ENCODE measurements at places on chromosomes 11 and 22.
A peak's percentile ranks its signal among the peaks of the same experiment; 100 is the strongest.

DNA sequence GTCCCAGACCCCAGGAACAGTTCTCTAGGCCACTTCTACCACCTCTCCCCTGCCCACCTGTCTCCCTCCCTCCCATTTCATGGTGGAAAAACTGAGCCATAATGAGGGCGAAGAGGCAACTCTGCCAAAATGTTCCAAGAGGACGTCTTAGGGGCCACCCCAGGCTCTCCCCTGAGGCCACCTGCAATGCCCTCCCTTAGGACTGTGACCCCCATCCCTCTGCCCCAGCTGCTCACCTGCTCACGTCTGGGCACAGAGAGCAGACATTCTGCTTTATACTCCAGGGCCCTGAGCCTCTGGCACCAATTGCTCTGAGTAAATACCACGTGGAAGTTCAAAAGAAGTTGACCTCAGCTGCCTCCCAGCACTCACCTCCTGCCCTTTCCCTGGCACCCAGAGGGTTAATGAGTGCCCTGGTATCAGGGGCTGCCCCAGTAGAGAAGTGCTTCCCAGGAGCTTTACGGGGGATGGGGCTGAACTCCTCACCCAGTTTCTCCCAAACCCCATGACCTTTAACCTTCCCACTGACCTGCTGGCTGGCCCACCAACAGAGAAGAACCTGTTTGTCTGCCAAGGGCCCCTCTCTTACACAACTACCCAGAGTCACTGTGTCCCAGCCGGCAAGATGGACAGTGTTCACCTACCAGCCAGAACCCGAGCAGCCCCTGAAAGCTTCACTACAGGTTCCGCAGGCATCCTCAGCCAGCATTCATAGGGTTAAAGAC lies 627 bp upstream of the APOA5 start:
- no peak for DNase-seq

GRCh38 chr11:116122697-116123472 lies 618.7 kb upstream of the CADM1 start:
- DNase-seq, result no peak

GRCh38 chr22:21679383-21679782 lies 13.6 kb downstream of the PPIL2 start:
- no peak for DNase-seq

DNA sequence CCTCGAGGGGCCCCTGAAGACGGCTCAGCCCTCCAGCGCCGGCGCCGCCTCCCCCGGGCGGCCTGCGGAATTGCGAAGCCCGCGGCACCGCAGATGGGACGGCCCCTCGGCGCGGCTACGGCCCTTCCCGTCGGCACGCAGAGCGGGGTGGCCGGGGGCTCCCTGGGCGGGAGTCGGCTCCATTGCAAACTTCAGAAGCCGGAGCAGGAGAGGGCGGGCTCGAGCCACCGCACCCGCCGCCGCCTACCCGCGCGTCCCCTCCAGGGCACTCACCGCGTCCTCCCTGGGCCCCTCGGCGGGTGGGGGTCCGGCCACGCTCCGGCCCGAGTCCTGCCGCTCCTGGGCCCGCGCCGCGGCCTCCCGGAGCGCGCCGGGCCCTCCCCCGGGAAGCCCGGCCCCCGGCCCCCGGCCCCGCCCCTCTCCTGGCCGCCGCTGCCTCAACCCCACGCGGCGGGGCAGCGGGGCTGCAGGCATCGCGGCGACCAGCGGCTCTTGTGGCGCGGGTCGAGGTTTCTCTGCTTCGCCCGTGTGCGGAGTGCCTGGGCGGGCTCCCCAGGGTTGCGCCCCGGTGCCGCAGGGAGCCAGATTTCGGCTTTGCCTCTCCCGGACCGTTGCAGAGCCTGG lies at the start of gene PACSIN3:
TSS of gene PACSIN3 (minus strand) at position 359 of the 624 bp plus-strand sequence. CDS start 3,707 bp downstream, outside the sequence.
- no peak for DNase-seq

DNA sequence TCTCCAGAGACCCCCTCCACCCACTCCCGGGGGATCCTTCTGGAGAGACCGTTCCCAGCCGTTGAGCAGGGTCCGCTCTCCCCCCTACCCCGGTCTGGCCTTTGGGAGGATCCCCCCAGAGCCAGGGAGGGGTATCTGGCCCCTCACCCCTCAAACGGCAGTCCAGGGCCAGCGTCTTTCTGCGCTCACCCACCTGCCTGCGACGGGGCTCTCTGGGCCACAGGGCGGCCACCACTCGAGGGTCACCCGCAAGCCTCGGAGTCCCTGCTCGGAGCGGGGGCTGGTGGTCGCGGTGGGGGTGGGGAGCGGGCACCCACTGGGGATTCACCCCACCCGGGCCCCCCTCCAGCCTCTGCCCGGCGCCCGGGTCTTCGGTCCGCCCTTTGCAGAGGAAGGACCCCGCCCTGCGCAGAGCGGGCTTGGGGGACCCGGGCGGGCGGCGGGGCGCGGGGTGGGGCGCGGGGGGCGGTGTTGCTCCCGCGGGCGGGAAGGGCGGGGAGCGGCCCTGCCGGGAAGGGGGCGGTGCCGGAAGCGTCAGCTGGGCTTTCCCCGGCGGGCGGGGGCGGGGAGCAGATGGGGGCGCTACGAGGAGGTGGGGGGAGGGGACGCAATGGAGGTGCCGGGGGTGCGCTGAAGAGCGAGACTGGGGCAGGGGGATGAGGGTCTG lies 16.6 kb downstream of the CRELD2 start:
- no peak for DNase-seq

DNA sequence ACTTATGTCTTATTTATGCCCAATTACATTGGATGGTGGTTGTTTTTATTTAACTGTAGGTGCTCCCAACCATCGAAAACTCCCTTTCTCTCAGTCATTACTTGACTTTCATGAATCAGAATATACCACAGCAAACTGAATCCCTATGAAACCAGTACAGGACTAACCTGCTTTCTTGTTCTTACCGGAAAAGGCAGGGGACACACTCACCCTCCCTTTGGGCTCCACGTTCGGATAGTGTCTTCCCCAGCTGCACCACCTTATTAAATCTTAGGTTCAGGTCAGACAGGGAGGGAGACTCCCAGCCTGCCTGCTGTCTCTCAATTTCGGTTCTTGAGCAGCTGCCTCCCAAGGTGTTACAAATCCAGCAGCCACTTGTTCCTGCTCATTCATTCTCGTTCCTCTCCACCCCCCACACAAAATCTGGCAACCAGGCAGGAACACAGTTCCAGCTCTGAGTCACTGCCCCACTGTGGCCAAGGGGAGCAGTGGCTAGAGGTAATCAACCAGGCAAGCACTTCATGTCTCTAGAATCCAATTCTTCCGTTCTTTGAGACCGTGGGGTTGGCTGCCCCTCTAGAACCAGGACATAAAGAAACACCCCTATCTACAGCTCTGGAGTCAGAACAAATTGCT lies 133.0 kb downstream of the PLEKHA7 start:
- DNase-seq, result peak; percentile 22

- no peak for DNase-seq
Measured at GRCh38 chr11:8231979-8232378, 31.7 kb downstream of the LMO1 start.

- DNase-seq, result no peak
Measured at GRCh38 chr11:112583261-112583893, 322.7 kb upstream of the PLET1 start.

- DNase-seq, result peak; percentile 18
Measured at GRCh38 chr11:7019500-7020182, 505 bp downstream of the ZNF214 start.

GRCh38 chr11:60208146-60208895 lies 25.4 kb upstream of the MS4A6A start:
- DNase-seq, result no peak

- peak; percentile 40 for DNase-seq
Measured at GRCh38 chr11:72378704-72379383, 55.5 kb downstream of the CLPB start.

- no peak for DNase-seq
Measured at GRCh38 chr11:111777094-111778046, 11.2 kb upstream of the PPP2R1B start.

GRCh38 chr11:68064926-68065325 lies 26.1 kb downstream of the TCIRG1 start:
- DNase-seq, result no peak

DNA sequence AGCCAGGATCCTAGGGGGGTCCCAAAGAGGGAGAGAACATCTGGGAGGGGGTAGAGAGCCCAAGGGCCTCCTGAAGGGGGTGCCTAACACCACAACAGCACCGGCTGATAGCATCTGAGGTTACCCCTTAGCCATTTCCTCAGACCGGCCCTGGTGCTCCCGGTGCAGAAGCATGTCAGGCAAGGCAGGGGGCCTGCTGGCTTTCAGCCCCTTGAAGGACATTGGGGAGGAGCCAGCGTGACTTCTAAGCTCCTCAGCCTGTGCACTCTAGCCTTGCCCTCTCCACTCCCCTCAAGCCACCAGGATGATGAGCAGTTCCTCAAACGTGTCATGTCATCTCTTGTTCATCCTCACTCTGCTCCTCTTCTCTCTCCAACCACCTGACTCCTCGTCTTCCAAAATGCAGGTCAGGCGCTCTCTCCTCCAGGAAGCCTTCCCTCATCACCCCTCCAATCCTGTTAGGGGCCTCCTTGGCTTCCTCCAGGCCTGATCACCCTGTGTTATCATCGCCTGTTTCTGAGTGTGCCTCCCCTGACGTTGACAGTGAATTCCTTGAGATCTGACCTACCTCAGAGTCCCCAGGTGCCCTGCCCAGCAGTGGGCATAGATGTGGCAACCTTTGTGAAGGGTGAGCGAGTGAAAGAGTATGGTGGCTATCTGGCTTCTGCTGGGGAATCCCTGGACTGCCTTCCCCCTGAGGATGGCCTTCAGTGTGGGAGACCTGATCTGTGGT lies 6.1 kb downstream of the P2RY2 start:
- peak; percentile 22 for DNase-seq

- DNase-seq, result no peak
Measured at GRCh38 chr22:37112084-37112728, 2.7 kb upstream of the TMPRSS6 start.

- no peak for DNase-seq
Measured at GRCh38 chr11:11468954-11469353, 115.9 kb upstream of the CSNK2A3 start.

DNA sequence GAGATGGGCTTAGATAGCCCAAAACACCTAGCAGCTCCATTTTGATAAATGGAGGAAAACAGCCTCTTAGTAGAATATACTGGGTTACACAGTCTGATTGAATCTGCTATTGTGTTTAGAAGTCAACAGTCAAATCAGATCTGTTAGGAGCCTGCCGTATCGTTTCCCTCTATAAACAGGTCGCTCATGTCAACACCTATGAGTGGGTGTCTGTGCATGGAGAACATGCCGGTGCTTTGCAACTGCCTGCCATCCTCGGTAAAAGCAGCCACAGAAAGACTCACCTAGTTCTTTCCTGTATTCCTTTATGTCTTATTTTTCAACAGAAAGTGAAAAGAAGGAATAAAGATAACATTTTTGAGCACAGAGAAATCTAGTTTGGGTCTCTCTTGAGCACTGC lies 99.4 kb downstream of the ETS1 start:
- DNase-seq, result no peak

DNA sequence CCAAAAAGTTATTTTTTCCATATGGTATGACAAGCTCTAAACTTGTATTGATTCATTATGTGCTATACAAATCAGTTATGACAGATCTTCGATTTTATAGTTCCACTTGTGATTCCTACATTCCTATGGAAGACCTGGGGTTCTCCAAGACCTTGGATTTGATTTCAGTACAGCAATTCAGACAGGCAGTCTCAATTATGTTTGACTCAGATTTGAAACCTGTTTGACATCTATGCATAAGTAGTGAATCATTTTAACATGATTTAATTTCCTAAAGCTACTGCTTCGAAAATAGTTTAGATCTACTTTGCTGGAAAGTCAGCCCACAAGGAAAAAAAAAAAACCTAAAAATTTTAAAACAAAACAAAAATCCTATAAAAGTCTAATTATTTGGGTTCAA lies 820.4 kb downstream of the LUZP2 start:
- no peak for DNase-seq

DNA sequence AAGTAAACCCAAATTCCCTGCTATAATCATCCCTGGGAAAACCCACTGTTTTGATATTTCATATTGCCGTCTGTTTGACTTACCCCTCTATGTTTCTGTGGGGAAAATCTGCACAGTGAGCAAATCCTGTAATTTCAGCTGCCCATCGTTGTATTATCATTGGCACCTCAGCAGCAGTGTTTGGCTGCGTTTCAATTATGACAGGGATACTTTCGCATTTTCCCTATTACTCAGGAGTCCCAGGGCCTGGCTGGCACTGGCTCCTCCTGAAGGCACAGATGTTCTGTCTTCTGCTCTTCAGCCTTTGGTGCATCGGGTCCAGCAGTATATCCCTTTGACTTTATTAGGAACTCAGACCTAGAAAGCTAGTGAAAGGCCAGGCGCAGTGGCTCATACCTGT lies 12.2 kb upstream of the MMP12 start:
- no peak for DNase-seq

DNA sequence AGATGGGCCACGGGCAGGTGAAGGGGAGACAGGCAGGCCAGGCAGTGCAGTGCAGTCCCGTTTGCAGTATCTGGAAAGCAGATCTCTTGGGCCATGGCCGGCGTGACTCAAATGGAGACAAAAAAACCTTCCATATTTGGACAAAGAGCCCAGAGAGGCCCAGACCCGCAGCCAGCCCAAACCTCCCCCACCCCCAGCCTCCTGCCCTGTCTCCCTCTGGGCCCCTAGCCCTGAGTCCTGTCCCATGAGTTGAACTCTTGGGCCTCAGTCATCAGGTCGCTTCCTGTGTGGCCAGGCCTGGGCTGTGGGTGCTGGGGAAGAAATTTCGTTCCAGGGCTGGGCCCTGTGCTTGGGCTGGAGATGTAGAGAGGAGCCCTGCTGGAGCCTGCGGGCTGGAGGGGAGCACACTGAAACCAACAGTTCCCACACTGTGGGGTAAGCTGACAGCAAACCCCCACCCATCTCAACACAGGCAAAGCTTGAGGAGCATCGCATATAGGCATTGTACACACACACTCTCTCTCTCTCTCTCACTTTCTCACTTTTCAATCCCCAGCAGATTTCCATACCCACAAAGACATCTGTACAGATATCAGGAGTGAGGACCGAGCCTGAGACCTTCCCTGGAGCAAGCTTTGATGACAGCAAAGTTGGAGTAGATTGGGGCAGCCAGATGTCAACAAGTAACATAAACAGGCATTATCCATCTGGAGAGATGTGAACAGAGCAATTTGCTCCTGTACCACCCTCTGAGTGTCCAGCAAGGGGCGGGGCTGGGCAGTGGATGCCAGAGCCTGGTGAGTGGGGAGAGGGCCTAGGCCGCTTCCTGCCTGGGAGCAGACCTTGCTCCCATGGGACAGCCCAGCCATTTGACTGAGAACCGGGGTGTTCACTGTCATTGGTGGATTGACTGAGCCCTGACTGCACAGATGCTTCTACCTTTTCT lies 17.2 kb downstream of the ARHGEF17 start:
- DNase-seq, result no peak

GRCh38 chr22:47594836-47595521 lies 832.5 kb downstream of the TBC1D22A start:
- no peak for DNase-seq

GRCh38 chr11:28092786-28093185 lies 15.2 kb downstream of the KIF18A start:
- DNase-seq, result no peak

All from dorsolateral prefrontal cortex (tissue), 122 donors.